ENCODE measurements at places on chromosomes 5 and 9.

DNA sequence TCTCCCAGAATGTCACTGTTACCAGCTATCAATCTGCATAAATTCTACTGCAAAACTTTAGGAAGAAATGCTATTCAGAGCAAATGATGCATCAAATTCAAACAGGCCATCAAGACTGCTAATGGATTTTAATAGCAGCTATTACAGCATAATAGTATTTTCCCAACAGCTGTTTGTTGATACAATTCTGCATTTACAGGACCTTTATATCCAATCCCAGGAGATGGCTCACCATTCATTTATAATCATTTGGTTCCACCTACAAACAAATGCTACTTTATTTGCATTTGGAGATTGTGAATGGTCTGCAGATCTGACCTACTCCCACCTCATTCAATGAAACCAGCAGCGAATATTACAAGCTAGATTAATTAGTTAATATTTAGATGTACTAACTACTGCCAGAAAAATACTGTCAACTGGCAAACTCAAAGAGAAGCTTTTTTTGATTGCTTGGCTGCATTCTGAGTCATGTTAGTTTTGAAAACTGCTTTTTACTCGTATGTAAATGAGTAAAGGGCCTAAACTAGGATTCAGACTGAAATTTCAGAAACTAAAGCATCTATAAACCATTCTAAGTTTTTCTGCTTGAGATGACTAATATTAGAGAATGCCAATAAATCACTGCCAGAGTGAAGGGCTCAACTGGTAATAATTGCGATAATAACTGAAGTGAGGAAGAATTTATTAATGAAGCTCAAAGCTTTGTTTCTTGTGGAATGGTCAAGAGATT is 7.1 kb upstream of the PCA3 start:
- no peak for DNase-seq

GRCh38 chr9:106862110-106862820 is 701 bp upstream of the ZNF462 start:
- DNase-seq: peak; percentile 24

GRCh38 chr5:9057406-9058000 is 488.4 kb downstream of the SEMA5A start:
- DNase-seq: no peak

- no peak for DNase-seq
Observed at GRCh38 chr5:33891788-33892619, at the start of gene ADAMTS12. ADAMTS12 (minus strand) TSS chr5:33891990; CDS start chr5:33891856, 134 bp downstream.

- DNase-seq: no peak
Observed at GRCh38 chr5:122062205-122062604, 15.9 kb downstream of the LOX start.

- no peak for DNase-seq
Observed at GRCh38 chr9:78115073-78115472, 83.5 kb upstream of the GNAQ start.

- no peak for DNase-seq
Observed at GRCh38 chr9:25603106-25603505, 75.1 kb downstream of the TUSC1 start.

- DNase-seq: no peak
Observed at GRCh38 chr9:125820100-125820804, 73.1 kb downstream of the PBX3 start.

DNA sequence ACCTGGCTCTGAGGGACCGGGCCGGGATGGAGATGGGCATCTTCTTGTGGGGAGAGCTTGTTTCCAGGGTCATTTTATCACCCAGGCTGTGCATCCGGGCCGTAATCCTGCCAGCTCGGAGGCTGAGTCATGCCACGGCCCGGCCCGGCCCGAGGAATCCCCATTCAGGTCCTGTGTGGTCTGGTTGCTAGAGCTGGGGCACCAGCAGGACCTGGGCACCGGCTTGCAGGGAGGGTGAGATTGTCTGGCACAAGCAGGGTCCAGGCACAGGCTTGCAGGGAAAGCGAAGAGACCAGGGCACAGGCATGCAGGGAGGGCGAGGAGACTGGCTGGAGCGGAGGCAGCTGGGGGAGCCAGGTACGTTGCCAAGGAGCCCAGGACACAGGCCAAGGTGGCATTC is 106.8 kb downstream of the RXRA start:
- DNase-seq: no peak

- DNase-seq: no peak
Observed at GRCh38 chr5:45410304-45410995, 285.7 kb downstream of the HCN1 start.

- peak; percentile 13 for DNase-seq
Observed at GRCh38 chr9:88387036-88387551, 1.1 kb upstream of the SPIN1 start.

- DNase-seq: no peak
Observed at GRCh38 chr5:143314659-143315058, 88.8 kb downstream of the NR3C1 start.

GRCh38 chr5:93620487-93621326 is 37.7 kb downstream of the NR2F1 start:
- peak; percentile 83 for DNase-seq

DNA sequence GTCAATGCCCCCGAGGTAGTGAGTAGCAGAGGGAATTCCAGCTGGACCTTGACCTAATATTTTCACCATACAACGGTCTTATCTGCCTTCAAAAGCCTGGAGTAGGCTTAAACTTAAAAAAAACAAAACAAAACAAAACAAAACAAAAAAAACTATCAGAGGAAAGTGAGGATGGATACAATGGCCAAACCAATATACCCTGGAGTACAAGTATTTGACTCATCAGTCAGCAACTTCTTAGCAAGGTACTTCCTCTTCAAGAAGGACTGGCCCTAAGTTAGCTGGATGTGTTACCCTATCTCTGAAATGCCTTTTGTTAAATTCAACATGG is 160.6 kb upstream of the GNA14 start:
- DNase-seq: peak; percentile 36

- no peak for DNase-seq
Observed at GRCh38 chr5:64814073-64814472, 45.3 kb downstream of the CWC27 start.

- no peak for DNase-seq
Observed at GRCh38 chr5:38360323-38361061, 102.1 kb downstream of the EGFLAM start.

- DNase-seq: no peak
Observed at GRCh38 chr5:7877851-7878250, 8.9 kb downstream of the MTRR start.

GRCh38 chr5:72248410-72248981 is 71.5 kb downstream of the MRPS27 start:
- peak; percentile 91 for DNase-seq

DNA sequence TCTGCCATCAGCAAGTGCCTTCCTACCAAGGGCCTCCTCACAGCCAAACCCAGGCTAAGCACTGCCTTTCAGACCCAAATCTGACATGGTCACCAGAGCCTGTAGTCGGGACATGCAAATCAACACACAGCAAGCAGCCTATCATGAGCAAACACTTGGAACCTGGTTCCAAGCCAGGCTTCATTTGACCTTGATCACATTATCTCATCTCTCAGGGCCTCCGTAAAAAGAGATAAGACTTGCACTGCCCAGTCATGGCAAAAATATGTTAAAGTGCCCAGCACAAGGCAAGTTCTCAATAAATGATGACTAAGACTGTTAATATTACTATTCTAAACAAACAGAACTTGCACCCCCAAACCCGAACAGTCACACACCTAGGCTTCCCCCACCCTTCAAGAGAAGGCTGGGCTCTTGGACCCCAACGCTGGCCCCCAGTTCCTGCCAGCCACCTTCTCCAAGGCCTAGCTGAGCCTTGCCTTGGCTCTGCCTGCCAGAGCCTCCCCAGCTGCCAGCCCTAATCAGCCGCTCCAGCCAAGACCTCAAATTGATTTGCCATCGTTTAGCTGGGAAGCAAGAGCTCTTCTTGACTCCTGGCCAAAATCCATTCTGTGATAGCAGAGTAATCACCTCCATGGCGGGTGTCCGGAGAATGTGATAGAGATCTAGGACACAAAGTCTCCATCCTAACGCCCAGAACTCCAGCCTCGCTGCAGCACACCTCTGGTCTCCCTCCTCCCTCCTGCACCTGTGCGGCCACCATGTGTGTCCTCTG is 18.7 kb downstream of the CPLX2 start:
- peak; percentile 14 for DNase-seq

DNA sequence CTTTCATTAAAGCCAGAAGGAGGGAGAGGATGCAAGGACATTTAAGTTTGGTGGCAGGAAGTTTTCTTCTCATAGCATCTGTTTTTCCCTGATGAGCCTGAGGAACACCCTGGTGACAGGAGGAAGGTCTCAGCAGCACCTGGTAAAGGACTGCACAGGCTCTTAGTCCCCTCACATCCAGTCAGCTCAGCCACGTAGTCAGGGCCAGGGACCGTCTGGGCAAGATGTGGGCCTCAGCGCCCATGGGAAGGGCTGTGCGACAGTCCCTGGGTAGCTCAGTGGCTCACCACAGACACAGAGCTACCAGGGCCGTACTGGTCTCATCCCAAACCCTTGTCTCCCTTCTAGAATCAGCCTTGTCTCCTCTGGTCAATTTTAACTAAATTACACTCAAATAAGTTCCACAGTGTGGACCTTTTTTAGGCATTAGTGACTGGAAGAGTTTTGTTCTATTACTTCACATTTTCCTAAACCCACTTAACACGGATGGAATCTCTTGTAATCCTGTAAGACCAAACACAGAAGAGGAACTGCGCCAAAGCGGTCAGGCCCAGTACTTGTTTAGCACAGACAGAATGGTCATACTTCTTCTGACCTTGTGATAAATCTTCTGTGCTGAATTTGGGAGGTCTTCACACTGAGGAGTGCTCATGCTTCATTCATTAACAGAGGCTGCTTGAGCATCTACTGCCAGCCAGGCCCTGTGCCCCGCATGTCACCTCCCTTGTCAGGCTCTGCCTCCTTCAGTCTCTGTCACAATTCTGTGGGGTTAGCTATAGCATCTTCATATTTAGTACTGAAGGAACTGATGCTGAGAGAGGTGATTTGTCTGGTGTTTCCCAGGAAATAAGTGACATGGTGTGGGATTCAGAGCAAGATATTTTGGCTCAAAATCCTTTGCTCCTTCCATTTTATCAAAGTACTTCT is 91.4 kb downstream of the ANGPTL2 start:
- no peak for DNase-seq

GRCh38 chr5:96579711-96580110 is 82.5 kb upstream of the CAST start:
- DNase-seq: no peak

- no peak for DNase-seq
Observed at GRCh38 chr5:37615184-37615583, 224.7 kb downstream of the GDNF start.

DNA sequence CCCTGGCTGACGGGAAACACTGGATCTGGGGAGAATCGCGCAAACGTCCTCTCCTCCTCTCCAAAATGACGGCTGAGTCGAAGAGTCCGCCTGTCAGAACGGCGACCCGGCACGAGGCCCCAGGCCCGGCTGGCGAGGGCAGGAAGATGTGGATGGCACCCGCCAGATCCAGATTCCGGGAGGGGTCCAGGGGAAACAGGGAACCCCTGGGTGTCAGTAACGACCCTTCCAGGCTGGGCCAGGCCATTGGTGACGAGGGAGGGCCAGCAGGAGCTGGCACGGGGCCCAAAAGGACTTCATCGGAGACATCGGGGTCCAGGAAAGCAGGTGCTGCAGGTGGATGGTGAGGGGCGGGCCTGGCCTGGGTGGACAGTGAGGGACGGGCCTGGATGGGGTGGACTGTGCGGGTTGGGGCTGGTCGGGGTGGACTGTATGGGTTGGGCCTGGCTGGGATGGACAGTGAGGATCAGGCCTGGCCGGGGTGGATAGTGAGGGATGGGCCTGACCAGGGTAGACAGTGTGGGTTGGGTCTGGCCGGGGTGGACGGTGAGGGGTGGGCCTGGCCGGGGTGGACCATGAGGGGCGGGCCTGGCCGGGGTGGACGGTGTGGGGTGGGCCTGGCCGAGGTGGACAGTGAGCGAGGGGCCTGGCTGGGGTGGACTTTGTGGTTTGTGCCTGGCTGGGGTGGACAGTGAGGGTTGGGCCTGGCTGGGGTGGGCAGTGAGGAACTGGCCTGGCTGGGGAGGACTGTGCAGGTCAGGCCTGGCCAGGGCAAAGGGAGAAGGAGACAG is 14.0 kb downstream of the SLC6A3 start:
- no peak for DNase-seq

GRCh38 chr5:178651046-178651810 is 24.4 kb upstream of the CLK4 start:
- no peak for DNase-seq

DNA sequence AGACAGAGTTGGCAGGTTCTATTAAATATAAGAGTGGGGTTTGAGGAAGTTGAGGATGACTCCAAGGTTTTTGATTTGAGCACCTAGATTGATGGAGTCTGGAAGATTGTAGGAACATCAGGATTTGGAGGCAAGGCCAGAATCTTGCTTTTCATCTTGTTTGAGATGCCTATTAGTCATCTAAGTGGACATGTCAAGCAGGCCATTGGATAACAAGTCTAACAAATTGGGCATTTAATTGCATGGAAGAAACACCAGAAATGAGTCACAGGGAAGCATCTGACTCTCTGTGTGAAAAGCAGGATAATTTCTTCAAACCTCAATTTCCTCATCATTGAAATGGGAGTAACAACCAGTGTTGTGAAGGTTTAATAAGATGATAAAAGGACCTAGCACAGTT is 53.3 kb upstream of the ARL15 start:
- DNase-seq: no peak

GRCh38 chr9:36542355-36542754 is 30.3 kb upstream of the MELK start:
- DNase-seq: no peak

DNA sequence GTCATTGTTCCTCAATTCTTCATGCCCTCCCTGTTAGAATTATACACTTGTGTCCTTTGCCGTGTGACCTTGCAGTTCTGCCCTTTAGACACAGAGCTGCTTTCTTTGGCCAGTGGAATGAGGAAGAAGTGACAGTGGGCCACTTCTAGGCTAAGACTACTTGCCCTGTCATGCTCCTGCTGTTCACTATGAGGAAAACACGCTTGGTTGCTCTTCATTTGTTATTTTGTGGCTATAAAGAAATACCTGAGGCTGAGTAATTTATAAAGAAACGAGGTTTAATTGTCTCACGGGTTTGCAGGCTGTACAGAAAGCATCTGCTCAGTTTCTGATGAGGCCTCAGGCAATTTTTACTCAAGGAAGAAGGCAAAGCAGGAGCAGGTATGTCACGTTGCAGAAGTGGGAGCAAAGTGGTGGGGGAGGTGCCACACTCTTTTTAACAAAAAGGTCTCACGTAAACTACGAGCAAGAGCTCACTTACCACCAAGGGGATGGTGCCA is 279.1 kb upstream of the DMAC1 start:
- no peak for DNase-seq

- no peak for DNase-seq
Observed at GRCh38 chr9:10855847-10856246, 243.0 kb upstream of the PTPRD start.

DNA sequence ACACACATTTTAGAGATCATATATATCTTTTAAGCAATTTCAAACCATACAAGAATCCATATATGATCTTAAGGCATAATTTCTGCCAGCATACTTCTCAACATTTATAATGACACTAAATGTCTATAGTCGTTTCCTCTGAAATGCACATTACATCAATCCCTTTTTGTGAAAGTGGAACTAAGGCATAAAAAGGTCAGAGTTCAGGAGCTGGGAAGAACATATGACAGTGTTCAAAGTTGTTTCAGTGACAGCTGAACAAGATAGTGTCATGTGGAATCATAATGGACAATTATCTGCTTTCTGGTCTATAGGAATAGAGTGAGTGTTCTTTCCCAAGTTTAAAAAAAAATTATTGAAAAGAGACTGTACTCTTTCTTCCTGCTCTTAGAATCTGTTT is 2.4 kb upstream of the MOB3B start:
- DNase-seq: no peak

- DNase-seq: no peak
Observed at GRCh38 chr5:11072568-11072967, 311.5 kb upstream of the DAP start.

Measured in LoVo (cell line).